ENCODE measurements at places on chromosomes 16 and 17.

- no peak for DNase-seq
These were observed 4.5 kb upstream of the HSD17B1 start for GRCh38 chr17:42548070-42548837.

- DNase-seq = no peak
These were observed 1265.1 kb downstream of the CDH8 start for GRCh38 chr16:60771138-60771537.

DNA sequence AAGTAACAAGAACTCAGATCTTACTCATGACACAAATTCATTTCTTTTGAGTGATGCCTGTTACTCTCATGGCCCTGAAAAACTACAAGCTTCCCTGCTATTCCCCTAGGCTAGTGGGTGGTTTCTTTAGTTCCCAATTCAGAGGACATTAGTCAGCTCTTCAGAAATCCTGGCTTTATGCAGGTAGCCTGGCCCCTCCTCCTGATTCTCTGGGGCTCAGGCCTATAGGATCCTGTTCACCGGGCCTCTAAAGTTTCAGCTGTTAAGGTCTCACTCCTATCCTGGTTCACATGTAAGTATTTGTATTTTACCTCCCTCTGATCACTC is 87.3 kb upstream of the IRX5 start:
- no peak for DNase-seq

DNA sequence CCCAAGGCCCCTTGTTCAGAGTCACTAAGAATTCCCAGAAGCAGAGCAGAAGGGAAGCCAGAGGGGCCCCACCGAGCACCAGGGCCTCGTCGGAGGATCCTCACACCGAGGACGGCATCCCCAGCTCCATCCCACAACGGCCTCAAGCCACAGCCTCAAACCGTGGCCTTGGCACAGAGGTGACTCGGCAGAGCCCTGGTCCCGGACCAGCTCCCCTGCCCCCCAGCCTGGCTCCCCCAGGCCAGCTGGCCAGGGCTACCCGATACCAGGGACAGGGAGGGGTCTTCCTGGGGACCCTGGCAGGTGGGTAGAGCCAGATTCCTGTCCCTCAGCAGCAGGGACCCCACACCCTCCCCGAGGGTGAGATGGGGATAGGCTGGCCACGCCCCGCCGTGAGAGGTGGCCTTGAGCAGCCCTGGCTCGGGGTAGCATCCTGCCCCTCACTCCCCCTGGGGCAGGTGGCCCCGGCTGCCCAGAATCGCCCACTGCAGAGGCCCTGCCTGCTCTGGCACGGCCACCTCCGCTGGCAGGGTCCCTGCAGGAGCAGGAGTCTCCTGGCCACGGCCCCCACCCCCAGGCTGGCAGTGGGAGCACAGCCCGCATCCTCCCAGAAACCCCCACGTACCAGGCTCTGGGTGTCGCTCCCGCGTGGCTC is 5.6 kb upstream of the PVALEF start:
- DNase-seq = no peak

- no peak for DNase-seq
These were observed 5.6 kb upstream of the ULK2 start for GRCh38 chr17:19873346-19873745.

DNA sequence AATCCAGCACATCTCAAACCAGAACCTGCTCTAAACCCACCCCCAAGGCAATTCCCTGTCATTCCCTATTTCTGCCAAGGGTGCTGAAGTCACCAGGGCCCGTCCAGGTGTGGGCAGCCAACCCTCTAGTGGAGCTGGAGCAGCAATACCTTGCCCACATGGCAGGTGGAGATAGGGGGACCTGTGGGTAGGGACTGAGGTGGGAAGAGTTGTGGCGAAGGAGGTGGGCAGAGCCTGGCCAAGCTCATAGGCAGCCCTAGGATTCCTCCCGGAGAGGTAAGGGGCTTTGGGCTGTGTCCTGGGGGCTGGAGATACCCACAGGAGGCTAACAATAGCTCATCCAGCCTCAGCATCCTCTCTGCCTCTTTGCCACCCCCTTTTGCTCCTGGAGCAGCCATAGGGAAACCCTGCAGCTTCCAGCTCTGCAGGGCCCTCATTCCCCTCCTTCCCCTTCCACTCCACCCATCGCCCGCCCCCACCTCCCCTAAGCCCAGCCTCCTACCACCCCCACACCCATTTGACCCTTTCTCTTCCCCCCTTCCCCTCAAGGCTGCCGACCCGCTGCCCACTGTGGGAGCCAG is 30.4 kb upstream of the CRHR1 start:
- no peak for DNase-seq

DNA sequence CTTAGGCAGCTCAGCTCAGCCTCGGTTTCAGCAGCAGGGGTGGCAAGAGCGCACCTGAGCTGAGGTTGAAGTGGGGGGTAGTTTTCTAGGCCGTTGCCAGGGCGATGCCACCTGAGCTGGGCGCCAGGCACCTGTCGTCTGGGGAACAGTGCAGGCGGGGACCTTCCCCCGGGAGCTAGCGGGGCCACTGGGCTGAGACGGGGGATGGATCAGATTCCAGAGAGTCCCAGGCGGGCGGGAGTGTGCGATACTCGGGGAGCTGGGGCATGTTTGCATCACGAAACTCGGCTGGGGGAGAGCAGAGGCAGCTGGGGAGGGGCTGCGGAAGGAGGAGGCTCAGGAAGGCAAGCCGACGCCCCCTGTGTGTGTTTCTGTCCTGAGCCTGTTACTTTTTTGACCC is 477 bp upstream of the CLDN9 start:
- DNase-seq = no peak

- DNase-seq = peak; percentile 90
These were observed 48.4 kb downstream of the CLEC16A start for GRCh38 chr16:10992797-10993196.

GRCh38 chr17:43713494-43714162 is 45.0 kb downstream of the SOST start:
- DNase-seq = peak; percentile 47

GRCh38 chr16:77913738-77914253 is 108.6 kb upstream of the CLEC3A start:
- DNase-seq = no peak

- DNase-seq = no peak
These were observed 2.7 kb downstream of the CTDNEP1 start for GRCh38 chr17:7248796-7249195.

DNA sequence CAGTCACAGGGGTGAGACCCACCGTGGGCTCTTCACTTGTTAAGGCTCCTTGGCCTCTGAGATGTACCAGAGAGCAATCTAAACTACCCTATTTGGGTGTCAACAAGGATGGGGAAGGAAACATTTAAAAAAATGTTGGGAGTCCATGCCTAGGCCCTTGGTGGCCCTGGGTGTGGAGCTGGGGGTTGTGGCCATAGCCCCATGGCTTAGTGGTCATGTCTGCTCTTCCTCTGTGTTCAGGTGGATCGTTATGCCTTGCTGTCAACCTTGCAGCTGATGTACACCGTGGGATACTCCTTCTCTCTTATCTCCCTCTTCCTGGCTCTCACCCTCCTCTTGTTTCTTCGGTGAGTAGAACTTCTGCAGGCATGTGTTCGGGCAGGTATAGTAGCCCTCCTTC is 28.5 kb downstream of the GLP2R start:
- DNase-seq = no peak

GRCh38 chr16:3171855-3172593 is 16.0 kb upstream of the OR1F1 start:
- peak; percentile 69 for DNase-seq

DNA sequence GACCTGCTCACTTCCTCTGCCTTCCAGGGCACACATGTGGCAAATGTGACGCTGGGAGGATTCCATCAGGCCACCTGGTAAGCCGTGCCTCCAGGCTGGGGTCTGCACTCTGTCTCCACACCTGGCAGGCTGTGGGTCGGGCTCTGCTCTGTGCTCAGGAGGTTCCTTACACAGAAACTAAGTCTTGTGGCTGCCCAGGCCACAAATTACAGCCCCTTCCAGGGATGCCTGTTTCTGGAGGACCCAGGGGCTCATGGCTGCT is 58.2 kb downstream of the RMI2 start:
- DNase-seq = no peak

- DNase-seq = peak; percentile 85
These were observed 29.9 kb downstream of the PIEZO1 start for GRCh38 chr16:88754912-88755744.

DNA sequence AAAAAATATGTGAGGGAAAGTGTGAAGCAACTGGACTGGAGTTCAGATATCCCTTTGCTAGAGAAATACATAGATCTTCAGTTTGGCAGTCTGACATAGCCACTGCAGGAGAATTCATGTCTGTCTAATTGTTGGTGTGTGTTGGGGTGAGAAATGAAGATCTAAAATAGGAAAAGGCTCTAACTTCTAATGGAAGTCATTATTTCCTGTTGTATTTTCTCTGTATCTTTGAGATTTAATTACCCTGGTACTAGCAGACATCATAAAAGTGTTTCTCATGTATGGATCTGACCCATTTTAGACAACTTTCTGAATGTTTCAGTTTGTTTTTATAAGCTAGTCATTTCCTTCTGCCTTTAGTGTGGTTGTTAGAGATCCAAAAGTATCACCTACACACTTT is 128.3 kb downstream of the NLK start:
- no peak for DNase-seq

DNA sequence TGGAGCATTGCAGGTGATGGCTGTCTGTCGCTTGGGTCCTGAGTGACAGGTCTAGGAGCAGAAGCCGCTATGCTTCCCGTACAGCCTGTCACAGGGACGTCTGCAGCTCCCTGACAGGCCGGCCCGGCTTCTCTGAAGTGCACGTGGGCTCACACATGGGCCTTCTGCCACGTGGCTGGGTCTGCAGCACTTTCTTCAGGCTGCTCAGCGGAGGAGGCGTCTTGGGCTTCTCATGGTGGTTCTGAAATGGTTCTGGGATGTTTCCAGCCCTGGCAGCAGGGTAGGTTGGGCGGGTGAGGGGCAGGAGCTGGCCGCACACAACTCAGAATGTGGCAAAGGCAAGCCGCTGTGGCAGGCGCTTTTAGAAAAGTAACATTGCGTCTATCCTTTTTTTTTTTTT is 80.3 kb upstream of the ZNF750 start:
- no peak for DNase-seq

GRCh38 chr16:66568355-66568754 is 2.1 kb downstream of the CMTM1 start:
- DNase-seq = peak; percentile 46

DNA sequence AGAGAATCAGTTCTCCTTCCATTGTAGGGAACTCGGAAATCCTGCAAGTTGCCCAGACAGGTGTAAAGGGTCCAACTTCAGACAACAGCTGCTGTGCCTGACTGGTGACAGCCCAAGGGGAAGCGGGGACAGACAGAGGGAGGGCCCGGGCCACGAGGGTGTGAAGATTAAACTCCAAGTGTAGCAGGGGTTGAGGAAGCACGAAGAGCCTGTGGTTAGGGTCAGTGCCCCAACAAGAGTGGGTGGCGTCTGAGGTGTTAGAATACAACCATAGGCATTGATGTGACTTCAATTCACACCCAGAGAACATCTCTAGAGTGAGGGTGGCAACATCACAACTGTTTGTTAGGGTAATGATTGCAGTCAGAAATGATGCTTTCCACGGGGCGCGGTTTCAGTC is 39.1 kb downstream of the ASPA start:
- no peak for DNase-seq

All from M059J (cell line).